ENCODE measurements at places on chromosomes 4 and X.
A peak's percentile ranks its signal among the peaks of the same experiment; 100 is the strongest.

- no peak for DNase-seq
Observed at GRCh38 chr4:28373601-28374000, 1513.0 kb downstream of the STIM2 start.

DNA sequence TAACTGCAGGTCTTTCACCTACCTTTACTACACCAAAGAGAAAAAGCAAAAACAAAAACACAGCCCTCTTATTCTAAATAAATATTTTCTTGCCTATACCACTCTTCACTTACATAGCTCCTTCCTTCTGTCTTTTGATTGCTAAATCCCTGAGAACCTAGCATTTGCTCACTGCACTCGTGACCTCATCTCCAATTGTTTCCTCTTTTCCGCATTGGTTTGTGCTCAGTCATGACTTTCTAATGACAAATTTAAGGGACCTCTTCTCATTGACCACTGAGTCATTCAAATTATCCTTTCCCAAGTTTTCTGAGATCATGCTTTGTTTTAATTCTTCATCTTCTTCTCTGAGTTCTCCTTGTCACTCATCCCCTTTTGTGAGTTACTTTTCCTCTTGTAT is 1697.1 kb downstream of the STIM2 start:
- no peak for DNase-seq

DNA sequence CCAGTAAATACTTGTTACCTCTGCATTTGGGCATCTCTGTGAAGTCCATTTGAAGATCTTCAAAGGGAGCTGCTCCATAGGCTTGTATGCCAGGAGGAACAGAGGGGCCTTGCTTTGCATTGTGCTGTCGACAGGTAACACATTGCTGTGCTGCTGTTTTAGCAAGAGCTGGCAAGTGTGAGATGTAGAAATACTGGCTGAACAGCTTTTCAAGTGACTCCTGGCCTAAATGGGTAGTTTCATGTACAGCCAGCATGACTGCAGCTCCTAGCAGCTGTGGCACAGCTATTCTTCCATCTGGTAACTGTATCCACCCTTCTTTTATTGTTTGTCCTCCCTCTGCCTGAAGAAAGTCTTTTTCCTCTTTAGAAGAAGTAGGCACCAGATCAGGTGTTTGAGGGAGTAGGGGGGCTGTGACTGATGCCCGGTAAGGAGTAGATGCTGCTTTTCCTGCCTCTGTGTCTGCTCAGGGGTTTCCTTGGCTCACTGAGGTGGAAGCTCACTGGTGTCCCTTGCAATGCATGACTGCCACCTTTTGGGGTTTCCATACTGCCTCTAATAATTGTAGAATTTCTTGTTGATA is 965.3 kb downstream of the CCSER1 start:
- DNase-seq: no peak

DNA sequence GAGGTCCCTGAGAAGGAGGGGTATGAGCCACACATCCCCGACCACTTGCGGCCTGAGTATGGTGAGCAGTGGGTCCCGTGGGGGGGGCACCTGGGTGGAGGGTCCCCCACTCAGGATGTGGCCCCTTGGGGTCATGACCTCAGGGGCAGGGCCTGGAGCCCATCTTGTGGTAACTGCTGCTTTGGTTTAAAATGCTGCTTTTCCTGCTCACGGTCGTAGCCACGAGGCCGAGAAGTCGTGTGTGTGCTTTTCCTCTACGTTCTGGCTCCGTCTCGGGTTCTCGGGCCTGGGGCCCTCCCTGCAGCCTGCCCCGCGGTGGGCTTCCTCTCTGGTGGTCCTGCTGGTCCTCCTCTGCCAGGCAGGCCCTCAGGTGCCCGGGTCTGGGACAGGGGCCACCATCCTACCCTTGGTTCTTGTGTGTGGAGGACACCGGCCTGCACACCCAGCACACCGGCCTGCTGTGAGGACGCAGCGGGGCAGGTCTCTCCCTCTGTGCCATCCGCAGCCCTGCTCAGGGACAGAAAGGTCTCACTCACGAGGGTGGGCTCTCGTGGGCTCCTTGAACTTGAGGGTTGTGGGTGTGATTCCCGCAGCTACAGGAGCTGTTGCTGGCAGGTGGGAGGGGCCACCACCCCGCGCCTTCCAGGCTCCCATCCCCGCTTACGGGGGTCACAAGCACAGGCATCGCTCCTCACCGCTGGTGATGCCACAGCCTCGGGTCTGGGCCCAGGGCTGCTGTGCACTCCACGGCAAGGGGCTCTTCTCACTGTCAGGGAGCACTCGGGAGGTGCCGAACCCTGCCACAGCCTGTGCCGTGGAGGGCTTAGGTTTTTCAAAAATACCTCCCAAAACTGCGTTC is 19.6 kb downstream of the UVSSA start:
- DNase-seq: no peak

GRCh38 chr4:781493-782216 is 44.3 kb downstream of the CPLX1 start:
- peak; percentile 97 for DNase-seq

DNA sequence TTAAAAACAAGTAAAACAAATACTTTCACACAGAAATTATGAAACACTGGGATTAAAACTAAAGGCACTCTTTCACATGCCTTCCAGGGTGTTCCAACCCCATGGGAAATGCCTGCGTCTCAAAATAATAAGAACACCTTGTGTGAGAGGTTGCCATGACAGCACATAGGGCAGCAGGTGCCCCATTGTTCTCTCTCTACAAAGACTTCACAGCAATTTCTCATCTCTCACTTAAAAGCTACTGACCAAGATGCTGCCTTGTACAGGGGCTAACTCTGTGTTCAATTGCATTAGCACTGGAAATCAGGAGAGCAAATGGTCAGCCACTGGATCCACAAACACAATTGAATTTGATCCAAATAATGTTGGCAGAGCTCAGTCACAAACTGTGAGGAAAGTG is 102.5 kb upstream of the GALNTL6 start:
- no peak for DNase-seq

- DNase-seq: peak; percentile 15
Observed at GRCh38 chrX:138150709-138151108, 560.8 kb downstream of the FGF13 start.

GRCh38 chrX:36908801-36909675 is 99.1 kb upstream of the FAM47C start:
- DNase-seq: peak; percentile 21

Data from MM.1S (cell line).